Regular cardiac myocyte (primary cell): ENCODE measurements at places on chromosomes 13 and 19. TPM values are rescaled to one million over a fixed set of nuclear protein-coding genes. Genes with fewer than 3 reads are reported as not detected.

Gene TYROBP
- not detected in 2 replicates for total RNA-seq

Gene DHDH
- total RNA-seq = 0.38 and 0.56 TPM in 2 replicates

Gene CD22
- 0.96 and 1.7 TPM in 2 replicates for total RNA-seq

Gene KIR3DL2
- total RNA-seq = not detected in 2 replicates

Gene NCAN
- under 0.01 TPM in 1 of 2 replicates, not detected in the other for total RNA-seq

Gene ZNF112
- total RNA-seq = 7.1 and 9.9 TPM in 2 replicates

Gene KLK15
- not detected in 2 replicates for total RNA-seq
